Urinary bladder (tissue), 4 donors: ENCODE measurements at places on chromosomes 6 and 20. TPM values are rescaled to one million over a fixed set of nuclear protein-coding genes. Genes with fewer than 3 reads are reported as not detected.

DNA sequence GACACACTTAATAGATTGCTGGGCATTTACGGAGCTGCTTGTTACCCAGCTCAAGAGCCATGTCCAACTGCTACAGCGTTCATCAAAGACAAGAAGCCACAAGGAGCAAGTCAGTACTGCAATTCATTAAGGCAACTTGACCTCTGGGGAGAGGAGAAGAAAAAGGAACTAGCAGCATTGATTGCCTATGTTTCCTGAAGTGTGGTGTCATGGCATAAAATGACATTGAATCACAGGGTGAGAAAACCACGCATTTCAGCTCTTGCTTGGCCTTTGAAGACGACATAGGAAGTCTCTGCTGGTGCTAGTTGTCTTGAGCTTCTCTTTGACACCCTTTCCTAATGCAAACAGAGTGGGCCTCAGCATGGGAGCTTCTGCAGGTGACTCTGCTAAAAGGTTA is 139.1 kb downstream of the CDH26 start:
- DNase-seq: no peak

- DNase-seq: no peak
Measured at GRCh38 chr20:63068711-63069367, 62.1 kb upstream of the BHLHE23 start.

DNA sequence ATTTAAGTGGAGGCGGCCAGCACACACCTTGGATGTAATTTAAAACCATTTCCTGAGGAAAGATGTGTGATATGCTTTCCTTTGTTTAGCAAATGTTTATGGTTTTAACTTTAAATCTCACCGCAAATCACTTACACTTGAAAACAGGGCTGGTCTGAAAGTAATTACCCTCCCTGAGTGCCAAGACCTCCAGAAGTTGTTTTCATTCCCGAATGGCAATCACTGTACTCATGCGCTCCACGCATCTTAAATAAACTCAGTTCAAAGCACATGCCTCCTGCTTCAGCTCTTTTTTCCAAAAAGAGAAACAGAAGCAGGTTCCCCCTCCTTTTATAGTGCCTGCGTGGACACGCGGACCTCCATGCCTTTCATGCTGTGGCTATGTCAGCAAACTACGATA is 224.0 kb downstream of the SMOC2 start:
- no peak for DNase-seq

PABPC1L gene
- 14.4 TPM for total RNA-seq

GRCh38 chr6:151388997-151389617 is 2.3 kb downstream of the ZBTB2 start:
- DNase-seq: no peak

RNF182 gene
- 0.90 TPM for total RNA-seq

- DNase-seq: no peak
Measured at GRCh38 chr6:93516441-93516840, 97.1 kb upstream of the EPHA7 start.

MRAP2 gene
- 5.6 TPM for total RNA-seq

CAPN11 gene
- 0.53 TPM for total RNA-seq

HUS1B gene
- 2.2 TPM for total RNA-seq

DNA sequence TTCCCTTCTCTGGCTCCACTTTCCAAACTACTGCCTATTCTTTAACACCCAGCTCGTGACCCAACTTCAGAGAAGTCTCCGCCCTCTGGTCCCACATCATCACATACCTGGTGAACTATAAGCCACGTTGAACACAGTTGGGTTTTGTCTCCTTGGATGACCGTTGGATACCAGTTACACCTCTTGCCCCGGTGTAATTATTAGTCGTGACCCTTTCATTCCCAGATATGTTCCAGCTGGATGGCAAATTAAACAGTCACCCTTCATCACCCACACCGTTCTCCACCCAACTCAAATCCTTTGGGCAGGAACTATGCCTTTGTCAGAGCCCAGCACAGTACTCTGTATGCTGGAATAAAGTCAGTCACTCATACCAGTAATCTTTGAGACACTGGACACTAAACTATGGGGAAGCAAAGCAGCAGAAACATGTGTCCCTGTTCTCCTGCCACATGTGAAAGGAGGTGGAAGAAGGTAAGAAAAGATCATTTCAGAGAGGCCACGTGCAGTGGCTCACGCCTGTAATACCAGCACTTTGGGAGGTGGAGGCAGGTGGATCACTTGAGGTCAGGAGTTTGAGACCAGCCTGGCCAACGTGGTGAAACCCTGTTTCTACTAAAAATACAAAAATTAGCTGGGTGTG is 22.5 kb downstream of the PLAGL2 start:
- no peak for DNase-seq

DNA sequence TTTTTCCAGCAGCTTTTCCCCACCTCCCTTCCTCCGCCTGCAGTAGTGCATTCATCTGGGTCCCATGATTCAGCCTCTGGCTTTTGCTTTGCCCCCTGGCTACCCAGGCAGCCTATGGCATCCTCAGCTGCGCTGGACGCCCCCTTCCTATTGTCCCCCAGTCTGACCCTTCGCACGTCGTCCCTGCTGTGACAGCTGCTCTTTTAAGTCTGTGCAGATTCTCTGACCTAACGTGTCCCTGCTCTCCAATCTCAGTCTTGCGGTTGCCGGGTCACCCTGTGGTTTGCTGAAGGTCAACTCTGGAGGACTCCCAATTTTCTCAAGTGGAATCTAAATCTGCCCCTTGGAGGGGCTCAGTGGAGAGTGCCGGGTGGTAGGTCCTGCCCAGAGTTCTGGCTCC is 294.3 kb downstream of the CDC5L start:
- no peak for DNase-seq

TGM2 gene
- total RNA-seq: 75.7 TPM

DNA sequence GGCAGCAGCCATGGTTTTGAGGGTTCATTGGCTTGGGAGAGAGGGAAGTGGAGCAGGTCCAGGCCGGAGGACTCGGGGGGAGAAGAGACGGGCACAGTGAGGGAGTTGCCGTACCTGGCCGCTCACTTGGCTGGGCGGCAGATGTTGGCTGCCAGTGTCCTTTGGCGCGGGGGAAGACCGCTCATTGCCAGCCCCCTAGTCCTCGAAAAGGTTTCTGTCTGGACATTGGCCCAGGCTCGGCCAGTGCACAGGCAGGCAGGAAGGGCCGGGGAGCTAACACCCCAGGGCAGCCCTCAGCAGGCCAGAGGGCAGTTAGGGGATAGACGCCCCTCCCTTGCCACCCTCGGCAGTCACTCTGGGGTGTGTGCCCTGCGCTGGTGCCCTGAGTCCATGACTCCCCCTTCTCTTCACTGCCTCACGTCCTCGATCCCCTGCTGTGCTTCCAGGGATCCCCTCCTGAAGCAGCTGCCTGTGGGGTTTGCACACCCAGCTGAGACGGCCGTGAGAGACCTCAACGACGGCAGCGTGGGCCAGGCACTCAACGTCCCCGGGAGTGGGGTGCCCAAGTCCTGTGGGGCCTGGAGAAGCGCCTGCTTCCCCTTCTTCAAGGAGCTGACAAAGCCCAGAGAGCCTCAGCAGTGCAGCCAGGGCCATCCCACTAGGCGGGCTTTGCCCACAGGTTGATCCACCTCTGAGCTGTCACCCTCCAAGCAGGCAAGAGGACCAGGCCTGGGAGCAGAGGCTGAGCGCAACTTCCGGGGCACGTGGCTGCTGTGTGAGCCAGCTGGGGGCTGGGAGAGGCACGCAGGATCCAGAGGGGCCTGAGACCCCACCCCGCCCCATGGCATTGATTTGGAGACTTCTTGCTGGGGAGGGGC is 20.4 kb downstream of the RBM38 start:
- DNase-seq: no peak
